ENCODE measurements at places on chromosomes 7 and 10.

- DNase-seq: no peak
These were observed 22.5 kb downstream of the PCGF5 start for GRCh38 chr10:91242940-91243339.

GRCh38 chr7:151226560-151226874, 488 bp downstream of the ABCF2 start:
- no peak for DNase-seq

DNA sequence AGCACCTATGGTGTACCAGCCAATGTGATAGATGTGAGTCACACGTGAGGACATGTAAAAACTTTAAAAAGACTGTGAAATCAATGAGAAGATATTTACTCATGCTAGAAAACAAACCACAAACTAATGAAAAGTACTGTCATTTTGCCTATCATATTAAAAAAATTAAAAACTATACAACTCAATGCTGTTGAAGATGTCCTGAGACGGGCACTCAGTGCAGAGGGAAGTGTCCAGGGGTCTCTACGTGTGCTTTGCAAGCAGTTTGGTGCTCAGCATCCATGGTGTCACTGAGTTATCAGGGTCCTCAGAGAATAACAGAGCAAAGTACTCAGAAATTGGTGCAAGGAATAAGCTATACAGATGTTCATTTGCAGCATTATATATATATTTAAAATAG, 162.3 kb downstream of the HECW1 start:
- no peak for DNase-seq

DNA sequence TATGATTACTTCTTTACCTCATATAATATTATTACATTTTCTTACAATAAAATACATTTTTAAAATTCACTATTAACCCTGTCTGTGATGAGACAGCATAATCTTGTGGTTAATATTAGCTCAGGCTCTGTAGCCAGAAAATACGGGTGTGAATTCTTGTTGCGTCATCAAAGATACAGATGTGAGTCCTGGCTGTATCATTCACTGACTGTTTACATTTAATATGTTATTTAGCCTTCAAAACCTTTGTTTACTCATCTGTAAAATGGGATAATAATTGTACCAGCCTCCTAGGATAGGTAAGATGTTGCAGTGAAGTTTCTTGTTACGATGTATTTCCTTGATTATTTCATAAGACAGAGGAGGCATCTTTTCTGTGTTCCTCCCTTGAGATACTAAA, 184.7 kb upstream of the PRPS1L1 start:
- no peak for DNase-seq

- no peak for DNase-seq
These were observed 488.2 kb downstream of the SUGCT start for GRCh38 chr7:40622941-40623501.

DNA sequence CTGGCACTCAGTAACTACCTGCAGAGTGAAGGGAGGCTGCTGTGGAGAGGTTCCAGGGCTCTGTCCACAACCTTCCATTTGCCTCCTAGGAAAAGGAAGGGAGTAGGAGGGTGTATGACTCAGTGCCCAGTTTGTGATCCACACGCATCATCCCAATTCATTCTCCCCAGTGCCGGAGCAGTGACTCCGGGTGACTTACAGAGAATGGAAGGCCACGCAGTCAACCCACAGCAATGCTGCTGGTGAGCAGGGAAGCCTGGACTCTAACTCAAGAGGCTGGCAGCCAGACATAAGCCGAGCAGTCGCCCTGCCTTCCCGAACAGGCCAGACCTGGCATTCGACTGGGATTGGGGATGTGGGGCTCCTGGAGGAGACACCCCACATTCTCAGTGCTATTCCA, 139.9 kb downstream of the SH3PXD2A start:
- DNase-seq: no peak

GRCh38 chr10:122570920-122571319, 10.4 kb downstream of the DMBT1 start:
- DNase-seq: no peak

- no peak for DNase-seq
These were observed 95.0 kb downstream of the ST7 start for GRCh38 chr7:117048114-117048866.

GRCh38 chr7:145884716-145885514, 231.7 kb upstream of the CNTNAP2 start:
- DNase-seq: no peak

GRCh38 chr7:90816511-90817142, 220.5 kb downstream of the CDK14 start:
- DNase-seq: peak; percentile 73

DNA sequence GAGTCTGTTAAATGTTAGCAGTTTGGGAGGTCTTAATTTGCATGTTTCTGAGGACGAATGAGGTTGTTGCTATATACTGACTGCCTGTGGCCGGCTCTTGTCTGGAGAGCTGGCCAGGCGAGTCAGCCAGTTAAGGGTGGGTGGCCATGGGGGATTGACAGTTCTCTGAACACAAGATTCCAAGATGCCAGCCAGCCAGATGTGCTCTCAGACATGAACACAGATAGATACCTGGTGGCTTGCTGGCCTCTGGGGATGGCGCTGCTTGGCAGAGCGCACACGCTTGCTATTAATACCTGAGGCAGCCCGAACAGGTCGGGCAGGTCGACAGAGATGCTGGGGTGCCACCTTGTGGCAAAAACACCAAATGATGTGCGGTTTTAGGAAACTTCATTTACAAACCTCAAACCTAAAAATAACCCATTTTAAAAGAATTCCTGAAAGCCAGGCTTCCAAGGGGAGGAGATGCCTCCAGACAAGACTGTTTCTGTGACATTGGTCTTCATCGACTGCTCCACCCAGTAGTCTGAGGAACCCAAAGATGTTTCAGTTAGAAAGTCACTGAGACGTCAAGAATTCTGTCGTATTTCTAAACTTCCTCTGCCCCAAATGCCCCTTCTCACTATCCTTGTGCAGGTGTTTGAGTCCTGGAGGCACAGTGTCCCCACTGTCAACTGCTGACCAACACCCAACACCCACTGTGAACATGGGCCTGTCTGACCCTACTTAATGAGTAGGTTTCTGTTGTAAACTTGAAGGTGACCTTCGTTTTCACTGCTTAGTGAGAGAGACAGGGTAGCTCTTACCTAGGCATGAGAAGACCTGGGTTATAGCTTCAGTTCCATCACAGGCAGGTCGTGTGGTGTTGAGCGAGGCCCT, 123.4 kb downstream of the NT5C2 start:
- peak; percentile 58 for DNase-seq

GRCh38 chr7:102030696-102031095, 213.3 kb downstream of the CUX1 start:
- DNase-seq: no peak

DNA sequence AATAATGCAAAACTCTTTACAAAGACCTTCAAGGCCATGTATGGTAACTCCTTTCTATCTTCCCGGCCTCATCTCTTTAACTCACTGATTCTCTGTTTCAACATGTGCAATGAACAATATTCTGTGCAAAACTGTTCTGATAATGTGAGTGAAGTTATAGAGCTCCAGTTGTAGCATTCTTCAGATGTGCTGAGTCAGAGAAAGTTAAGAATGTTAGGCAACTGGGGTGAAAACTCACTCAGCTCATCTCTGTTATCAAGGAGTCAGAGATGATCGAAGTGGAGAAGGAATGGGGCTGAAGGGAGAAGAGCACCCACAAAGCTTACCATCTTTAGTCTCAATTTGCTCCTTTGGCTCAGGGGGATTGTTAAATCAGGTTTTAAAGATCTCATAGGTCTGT, 344.7 kb upstream of the NPSR1 start:
- no peak for DNase-seq

DNA sequence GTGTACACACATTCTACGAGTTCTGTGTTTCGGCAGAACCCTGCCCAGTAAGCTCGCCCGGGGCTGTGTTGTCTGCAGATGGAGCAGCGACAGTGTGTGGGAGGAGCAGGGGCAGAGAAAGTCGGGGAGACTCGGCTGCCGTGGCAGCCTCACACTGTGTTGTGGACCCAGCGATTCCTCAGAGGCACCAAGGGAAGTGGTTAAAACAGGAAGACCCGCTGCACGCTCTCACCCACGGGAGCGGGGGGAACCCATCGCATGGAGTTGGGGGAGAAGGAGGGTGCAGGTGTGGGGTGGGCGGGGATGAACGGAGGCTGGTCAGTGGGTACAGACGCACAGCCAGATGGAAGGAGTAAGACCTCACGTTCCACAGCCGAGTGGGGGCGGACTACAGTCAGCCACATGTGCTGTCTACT, 250.2 kb downstream of the ELFN1 start:
- no peak for DNase-seq

GRCh38 chr7:158431941-158432347, 155.7 kb downstream of the PTPRN2 start:
- no peak for DNase-seq

- DNase-seq: no peak
These were observed 415.1 kb upstream of the FZD8 start for GRCh38 chr10:36057180-36057579.

DNA sequence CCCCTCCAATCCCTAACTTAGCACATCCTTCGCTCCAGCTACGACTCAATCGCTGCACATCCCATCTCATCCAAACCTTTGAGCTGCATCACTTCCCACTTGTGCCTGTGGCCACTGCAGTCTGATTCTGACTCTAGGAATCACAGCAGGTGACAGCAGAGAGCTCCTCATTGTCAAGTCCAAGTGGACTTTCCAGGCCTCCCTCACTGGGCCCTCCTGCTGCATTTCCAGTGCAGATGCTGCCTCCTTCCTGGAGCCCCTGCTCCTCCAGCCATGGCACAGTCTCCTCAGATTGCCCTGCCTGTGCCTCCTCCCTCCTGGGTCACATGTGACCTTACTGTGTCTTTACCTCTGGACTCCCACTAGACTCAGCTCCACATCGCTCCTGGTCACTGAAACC, 157.3 kb downstream of the USP6NL start:
- DNase-seq: no peak

DNA sequence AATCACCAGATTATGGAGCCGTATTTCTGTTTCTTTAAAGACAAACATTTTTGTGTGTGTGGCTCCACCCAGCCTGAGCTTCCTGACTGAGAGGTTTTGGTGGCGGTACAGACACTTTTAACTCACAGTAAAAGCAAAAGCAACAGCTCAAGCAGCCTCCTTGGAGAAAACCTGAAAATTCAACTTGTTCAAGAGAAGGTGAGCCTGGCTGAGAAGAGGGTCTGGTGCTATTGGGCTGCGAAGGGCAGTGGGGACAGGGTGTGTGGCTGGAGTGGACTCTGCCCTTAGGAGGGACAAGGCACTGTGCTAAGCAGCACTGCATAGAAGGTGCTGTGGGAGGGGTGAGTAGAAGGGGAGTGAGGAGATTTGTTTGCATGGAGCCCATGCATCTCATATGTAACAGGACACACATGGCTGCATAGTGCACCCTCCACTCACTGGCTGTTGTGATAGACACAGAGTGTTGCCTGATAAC, at the start of gene GIMAP7:
GIMAP7 (plus strand) TSS at position 125 of the 475 bp plus-strand sequence. CDS start 5,103 bp downstream, outside the sequence.
- peak; percentile 27 for DNase-seq

GRCh38 chr7:36276428-36277248, 113.0 kb upstream of the ANLN start:
- no peak for DNase-seq

GRCh38 chr7:21507627-21508343, 35.1 kb upstream of the DNAH11 start:
- DNase-seq: no peak

GRCh38 chr7:117901089-117901797, 28.0 kb upstream of the CTTNBP2 start:
- DNase-seq: no peak

GRCh38 chr7:139532636-139533155, 9.2 kb downstream of the CLEC2L start:
- no peak for DNase-seq

GRCh38 chr10:688312-689120, 952 bp downstream of the DIP2C start:
- DNase-seq: no peak

- DNase-seq: no peak
These were observed 1194.6 kb downstream of the SORCS1 start for GRCh38 chr10:105969884-105970377.
